ENCODE measurements at places on chromosomes 11 and 22.

GRCh38 chr11:77450227-77450626, 23.7 kb downstream of the PAK1 start:
- no peak for DNase-seq

- no peak for DNase-seq
These were observed 67.0 kb downstream of the IGLL5 start for GRCh38 chr22:22954656-22955055.

GRCh38 chr11:126317756-126318573, 14.1 kb downstream of the DCPS start:
- DNase-seq, result no peak

GRCh38 chr11:103892603-103893002, 143.8 kb upstream of the DDI1 start:
- DNase-seq, result no peak

GRCh38 chr22:41501209-41501608, 32.3 kb downstream of the ACO2 start:
- no peak for DNase-seq

DNA sequence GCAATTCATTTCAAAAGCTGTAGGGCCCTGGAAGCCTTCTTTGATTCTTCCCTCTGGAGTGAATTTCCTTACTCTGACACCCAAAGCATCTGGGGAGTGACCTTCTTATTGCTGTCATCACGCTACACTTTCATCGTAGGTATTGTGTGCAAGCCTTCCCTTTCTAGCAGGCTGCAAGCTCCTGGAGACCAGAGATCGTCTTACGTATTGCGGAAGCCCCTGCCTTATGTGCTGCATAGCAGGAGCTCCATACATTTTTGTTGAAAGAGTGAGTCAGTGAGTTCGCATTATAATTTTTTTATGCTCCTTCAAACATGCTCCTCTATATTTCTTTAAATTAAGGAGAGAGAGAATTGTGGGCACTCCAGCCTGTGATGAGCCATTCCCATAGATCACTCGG, 21.2 kb upstream of the TMEM218 start:
- no peak for DNase-seq

DNA sequence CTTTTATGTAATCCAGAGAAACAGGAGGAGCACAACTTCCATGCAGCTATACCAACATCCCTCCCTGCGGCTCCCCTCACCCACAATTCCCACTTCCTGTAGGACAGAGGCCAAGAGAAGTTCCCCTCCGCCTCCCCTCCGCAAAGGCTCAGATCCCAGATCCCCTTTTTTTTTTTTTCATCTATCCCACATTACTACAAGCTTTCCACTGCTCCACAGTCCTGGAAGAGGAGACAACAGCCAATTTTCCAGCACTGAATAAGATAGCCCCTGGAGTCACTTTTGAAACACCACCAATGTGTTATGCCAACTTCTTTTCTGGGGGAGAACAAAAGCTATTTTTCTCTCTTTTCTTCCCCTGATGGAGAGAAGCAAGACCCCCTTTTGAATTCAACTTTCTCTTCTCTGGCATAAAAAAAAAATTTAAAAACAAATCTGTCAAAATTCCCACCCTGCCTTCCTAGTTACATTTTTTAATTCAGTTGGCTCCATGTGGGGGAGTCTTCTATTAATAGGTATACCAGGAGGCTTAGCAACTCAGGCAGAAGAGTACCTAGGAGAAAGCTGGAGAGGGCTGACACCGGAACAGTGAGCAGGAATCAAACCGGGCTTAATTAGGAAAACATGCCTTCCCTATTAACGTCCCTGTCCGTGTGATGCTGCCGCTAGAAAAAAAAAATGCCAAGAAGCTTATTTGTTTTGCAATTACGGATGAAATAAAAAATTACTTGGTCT, 543.4 kb downstream of the BUD13 start:
- DNase-seq, result no peak
